ENCODE measurements at places on chromosomes 11 and 22.

DNA sequence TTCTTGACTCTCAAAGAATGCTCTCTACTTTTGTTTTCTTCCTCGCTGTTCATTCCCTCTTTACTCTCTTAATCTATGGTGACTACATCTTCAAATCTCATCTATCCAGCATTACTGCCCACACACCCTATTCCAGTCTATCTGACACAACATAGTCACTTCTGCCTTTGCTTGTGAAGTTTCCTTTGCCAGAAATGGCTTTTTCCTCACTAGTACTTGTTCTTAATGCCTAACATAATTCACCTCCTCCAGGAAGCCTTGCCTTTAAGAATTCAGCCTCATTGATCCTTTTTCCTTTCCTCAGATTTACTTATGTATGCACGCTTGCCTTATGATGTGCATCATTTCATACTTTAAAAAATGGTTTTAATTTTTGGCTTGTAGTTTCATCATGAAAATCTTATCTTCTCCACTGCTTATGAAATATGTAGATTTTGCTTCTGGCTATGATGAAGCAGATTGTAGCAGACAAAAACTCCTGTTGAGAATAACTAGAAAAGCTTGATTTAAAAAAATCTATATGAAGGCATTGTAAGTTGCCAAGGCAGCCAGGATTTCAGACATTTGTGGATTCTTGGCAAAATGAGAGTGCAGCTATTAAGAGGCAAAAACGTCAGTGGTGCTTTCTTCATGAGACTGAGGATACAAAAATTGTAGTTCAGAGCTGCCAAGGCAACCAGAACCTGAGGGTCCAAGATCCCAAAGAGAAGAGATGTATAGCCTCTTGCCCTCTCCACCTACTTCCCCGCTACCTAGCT, 31.8 kb downstream of the RNF169 start:
- DNase-seq = no peak

- no peak for DNase-seq
These were observed 3.6 kb downstream of the ARHGAP8 start for GRCh38 chr22:44755956-44756361.

DNA sequence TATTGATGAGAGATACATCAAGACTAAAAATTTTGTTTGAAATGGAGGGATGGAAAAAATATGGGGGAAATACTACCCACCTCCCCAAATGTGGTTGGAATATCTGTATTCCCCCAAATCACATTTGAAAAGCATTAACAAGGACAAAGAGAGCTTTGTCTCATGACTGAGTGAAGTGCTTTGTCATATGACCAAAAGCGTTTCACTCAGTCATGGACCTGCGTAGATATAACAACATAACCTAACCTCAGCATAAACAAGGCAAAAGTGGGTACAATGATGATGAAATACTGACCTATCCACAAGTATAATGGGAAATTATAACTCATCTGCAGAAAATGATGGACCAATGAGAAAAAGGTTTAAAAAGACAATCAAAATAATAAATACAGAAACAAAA, 418.3 kb downstream of the TBC1D22A start:
- no peak for DNase-seq

DNA sequence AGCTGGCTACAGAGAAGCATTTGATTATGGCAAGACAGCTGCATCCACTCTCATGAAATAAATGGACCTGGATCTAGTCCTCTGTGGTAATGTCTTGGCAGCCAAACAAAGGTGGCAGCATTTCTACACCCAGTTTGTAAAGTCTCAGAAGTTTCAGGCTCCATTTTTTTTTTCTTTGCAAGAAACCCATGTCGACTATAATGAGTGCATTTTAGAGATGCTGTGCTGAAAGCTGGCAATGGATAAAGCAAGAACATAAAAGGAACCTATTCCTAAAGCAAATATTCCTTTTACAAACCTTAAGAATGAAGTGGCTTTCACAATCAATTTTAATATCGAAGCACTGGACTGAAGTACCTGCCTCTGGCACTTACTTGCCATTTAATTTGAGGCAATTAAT, 33.5 kb downstream of the THAP12 start:
- DNase-seq = no peak

DNA sequence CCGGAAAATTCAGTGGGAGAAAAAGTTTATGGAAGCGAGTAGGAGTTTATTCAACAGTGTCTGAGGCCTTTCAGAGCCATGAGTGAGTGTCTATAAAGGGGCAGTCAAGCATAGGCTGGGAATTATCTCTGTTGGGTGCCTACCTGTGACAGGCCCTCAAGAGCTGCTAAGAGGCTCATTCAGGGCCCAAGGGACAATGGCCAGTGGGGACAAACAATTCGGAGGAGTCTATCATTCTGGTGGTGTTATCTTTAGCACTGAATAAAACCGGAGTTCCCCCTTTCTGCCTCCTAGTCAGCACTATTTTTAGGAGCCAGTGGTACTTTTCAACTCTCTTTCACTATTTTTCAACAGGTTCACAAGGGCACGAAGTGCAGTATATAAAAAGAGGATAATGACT, 89.5 kb upstream of the HTATIP2 start:
- no peak for DNase-seq

- DNase-seq = no peak
These were observed 102.7 kb downstream of the NECTIN1 start for GRCh38 chr11:119626197-119626841.

GRCh38 chr11:74634537-74634936, 42.2 kb downstream of the POLD3 start:
- DNase-seq = no peak

DNA sequence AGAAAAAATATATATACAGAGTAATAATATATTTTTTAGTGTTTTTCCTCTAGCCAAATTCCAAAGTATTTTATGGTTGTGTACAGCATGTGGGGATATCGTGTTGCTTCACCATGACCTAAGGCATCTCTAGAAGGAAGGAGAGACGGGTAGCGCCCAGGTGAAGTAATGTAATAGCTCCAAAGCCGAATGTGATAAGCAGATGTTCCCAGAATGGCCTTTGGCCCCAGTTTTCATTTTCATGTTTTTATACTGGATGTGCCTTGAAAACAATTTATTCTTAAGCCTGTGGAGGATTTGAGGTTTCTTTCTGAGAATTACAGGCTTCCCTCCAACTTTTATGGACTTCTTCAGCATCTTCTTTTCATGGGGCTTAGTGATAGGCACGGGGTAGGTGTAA, 587.9 kb upstream of the KIRREL3 start:
- no peak for DNase-seq

GRCh38 chr11:27401833-27402316, 38.9 kb upstream of the CCDC34 start:
- DNase-seq = no peak

DNA sequence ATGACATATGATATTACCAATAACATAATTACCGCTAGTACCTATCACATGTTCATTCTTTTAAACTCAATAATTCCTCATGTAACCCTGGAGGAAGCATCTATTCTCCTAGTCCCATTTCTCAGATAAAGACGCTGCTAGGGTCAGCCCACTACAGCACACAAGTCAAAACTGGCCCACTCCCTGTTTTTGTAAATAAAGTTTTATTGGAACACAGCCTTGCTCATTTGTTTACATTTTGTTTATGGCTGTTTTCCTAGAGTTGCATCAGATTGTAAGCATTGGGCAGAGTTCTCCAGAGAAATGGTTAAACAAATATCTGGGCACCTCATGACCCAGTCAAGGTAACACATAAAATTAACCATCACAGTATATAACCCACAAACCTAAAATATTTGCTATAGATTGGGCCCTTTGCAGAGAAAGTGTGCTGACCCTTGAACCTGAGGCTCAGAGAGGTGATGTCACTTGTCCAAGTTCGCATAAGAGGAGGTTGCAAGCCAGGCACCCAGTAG, 36.8 kb downstream of the MN1 start:
- no peak for DNase-seq

DNA sequence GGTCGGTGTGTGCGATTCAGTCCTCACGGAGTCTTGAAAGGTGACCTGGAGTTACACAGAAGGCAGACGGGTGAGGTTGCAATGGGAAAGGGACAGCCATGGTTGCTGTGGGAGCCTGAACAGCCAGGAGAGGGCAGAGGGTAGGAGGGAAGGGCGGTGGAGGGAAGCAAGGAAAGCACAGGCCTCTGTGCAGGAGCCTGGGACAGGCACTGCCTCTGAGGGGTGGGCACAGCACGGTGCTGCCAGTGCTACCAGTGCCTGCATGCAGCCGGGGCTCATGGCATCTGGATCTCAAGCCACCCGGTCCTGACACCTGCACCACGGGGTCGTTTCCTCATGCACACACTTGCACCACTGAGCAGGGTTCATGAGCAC, 401.0 kb downstream of the TBC1D22A start:
- no peak for DNase-seq

DNA sequence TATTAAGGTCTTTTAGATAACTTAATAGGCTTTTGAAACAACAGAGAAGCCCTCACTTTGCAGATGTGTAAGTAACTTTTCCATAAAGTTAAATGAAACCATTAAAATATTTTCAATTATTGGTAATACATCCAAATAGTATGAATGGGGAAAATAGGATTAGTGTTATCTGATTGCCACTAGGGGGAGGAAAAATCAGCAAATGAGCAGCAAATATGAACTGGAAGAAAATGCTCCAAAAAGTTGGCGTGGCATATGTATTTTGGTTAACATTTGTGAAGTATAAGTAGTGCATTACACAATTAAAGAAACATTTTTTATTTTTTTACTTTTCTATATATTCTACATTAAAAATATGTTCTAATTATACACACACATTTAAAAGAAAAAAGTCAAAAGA, 259.8 kb upstream of the ANO5 start:
- no peak for DNase-seq

- no peak for DNase-seq
These were observed 21.4 kb downstream of the KIF18A start for GRCh38 chr11:28086569-28086968.

DNA sequence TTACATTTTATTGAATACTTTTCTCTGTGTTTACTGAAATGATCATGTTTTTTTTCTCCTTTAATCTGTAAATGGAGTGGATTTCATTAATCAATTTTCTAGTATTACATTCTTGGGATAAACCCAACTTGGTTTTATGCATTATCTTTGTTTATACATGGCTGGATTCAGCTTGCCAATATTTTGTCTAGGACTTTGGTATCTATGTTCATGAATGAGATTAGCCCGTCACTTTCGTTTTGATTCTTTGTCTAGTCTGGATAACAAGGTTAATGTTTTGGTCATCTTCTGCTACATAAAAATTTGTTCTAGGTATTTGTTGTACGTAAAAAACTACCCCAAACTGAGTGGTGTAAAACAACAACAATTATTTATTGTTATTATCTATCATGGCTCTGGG, 127.9 kb upstream of the PAX6 start:
- no peak for DNase-seq

- DNase-seq = no peak
These were observed 3.4 kb upstream of the PIM3 start for GRCh38 chr22:49956914-49957825.

- no peak for DNase-seq
These were observed 887.1 kb downstream of the DLG2 start for GRCh38 chr11:84740050-84740449.

DNA sequence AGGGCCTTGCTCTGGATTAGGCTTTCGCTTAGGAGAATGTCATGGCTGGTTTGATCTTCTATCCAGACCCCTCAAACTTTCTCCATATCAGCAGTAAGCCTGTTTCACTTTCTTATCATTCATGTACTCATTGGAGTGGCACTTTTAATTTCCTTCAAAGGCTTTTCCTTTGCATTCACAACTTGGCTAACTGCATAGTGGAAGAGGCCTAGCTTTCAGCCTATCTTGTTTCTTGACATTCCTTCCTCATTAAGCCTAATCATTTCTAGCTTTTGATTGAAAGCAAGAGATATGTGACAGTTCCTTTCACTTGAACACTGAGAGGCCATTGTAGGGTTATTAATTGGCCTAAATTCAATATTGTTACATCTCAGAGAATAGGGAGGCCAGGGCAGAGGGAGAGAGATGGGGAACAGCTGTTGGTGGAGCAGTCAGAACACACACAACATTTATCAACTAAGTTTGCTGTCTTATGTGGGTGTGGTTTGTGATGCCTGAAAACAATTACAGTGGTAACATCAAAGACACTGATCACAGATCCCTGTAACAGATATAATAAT, 37.7 kb upstream of the APOBEC3A start:
- DNase-seq = no peak

- no peak for DNase-seq
These were observed 41.6 kb downstream of the PITPNB start for GRCh38 chr22:27877501-27877900.

- DNase-seq = no peak
These were observed 86.4 kb upstream of the TMEM45B start for GRCh38 chr11:129729216-129729615.

DNA sequence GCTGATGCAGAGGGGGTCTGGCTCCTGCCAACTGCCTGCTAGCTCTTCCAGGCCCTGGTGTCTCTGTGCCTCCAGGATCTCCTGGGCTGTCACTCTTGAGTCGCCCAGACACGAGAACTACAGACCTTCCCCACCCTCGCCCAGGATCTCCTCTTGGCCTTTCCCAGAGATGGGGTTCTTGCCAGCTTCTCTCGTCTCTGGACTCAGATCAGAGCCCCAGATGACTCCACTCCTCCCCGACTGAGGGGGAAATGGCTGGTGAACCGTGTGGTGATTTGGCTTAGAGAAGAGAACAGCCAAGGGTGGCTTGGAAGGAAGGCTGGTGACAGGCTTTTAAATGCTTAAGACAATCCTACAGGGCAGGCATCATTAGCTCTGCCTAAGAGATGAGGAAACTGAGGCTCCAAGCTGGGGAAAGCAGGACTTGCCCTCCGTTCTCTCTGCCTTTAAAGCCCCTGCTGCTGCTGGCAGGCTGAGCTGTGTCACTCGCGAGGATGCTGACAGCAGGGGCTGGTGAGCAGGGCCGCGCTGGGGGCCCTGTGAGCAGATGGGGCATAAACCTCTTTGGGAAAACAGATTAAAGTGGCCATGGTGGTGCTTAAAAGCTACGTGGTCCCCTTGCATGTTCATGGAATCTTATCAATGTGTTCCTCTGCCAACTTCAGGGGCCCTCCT, 90.3 kb upstream of the THY1 start:
- DNase-seq = no peak

GRCh38 chr22:17580441-17581031, 17.2 kb downstream of the SLC25A18 start:
- no peak for DNase-seq

DNA sequence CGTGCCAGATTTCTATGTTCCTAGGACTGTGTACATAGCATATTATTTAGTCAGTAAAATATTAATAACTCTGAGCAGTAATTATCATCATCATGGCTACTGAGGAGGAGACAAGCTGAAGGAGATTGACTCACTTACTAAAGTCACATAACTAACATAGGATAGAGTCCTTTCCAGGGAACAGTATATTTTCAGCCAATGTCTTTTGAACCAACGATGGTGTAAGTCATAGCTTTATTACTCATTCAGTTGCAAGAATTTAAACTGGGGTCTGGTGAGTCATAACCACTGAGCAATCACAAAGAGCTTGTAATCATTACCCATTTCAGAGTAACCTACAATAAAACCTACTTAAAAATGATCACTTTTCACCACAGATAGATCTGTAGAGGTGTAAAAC, 1564.8 kb upstream of the TENM4 start:
- DNase-seq = no peak

GRCh38 chr11:23134627-23135026, 274.4 kb upstream of the CCDC179 start:
- no peak for DNase-seq
